ENCODE measurements at places on chromosomes 13 and 19.

- DNase-seq = no peak
Measured at GRCh38 chr13:66977161-66977560, 253.0 kb downstream of the PCDH9 start.

DNA sequence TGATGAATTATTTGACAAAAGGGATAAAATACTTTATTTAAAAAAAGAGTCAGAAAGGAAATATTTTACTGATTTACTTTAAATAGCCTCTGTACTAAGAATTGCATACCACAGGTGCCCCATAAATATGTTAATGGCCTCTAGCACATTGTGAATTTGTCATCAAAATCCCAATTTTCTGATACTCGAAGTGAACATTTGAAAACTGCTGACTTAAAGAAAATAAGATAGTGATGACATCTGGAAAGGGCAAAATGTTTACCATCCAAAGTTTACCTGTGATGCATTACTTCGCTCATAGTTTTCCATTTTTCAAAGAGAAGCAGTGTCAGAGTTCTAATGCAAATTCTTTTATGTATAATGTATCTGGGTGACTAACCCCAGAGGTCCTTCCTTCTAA, 455.4 kb downstream of the KLF5 start:
- no peak for DNase-seq

DNA sequence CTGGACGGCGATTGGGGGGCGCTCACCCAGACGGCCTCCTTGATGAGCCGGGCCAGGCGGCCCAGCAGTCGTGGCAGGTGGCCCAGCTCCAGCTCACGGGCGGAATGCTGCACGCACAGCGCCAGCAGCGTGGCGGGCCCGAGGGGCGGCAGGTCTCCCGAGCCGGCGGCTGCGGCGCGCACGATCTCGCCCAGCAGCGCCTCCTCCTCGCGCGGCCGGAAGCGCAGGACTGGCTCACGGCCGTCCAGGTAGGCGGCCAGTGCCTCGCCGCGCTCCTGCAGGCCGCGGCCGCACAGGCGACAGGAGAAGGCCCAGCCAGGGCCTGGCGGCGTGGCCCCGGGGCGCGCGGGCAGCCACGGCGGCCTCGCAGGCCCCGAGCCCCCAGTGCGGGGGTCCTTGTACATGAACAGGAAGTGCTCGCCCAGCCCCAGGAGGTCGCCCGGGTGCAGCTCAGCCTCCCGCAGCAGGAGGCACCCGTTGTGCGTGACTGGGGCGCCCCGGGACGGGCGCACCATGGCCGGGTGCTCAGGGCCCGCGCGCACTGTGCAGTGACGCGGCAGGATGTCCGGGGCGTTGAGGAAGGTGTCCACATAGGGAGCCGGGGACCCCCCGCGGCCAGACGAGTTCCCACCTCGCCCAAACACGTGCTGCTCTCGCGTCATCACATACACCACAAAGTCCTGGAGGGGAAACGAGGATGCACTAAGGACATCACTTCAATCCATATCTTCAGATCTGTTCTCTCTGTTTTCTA, 9.6 kb upstream of the MAMSTR start:
- no peak for DNase-seq

DNA sequence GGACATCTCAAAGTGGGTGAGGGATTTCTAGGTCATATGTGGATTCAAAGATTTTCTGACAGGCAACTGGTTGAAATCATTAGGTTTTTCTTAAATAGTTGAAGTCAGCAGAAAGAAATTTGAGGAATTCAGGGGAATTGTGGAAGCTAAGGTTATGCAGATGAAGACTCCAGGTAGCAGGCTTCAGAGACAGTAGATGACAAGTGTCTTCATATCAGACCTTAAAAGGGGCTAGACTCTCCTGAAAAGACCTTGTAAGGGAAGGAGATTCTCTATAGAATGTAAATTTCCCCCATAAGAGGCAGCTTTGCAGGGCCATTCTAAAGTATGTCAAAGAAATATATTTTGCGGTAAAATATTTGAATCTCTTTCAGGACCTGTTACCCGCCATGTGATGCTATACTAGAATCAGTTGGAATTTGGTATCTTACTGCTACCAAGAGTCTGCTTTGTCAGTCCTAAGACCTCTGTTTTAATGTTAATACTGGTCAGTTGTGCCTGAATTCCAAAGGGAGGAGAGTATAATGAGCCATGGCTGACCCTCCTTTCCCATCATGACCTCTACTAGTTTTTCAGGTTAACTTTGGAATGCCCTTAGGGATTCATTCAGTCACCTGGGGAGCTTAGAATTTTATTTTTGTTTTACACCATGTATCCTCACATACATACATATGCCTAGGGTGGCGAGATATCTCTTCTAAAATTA, 1115.5 kb upstream of the SLC10A2 start:
- DNase-seq = no peak

GRCh38 chr19:2381148-2381820, 21.2 kb downstream of the TMPRSS9 start:
- DNase-seq = no peak

DNA sequence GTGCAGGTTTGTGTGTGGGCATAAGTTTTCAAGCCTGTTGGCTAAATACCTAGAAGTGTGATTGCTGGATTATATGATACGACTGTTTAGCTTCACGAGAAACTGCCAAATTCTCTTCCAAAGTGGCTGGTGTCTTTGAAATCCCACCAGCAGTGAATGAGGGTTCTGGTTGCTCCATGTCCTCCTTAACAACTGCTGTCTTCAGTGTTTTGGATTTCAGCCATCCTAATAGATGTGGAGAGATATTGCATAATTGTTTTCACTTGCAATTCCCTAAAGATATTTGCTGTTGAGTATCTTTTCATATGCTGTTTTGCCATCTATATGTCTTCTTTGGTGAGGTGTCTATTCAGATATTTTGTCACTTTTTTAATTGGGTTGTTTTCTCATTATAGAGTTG, 390.5 kb downstream of the ZNF536 start:
- no peak for DNase-seq

GRCh38 chr13:102132777-102133295, 269.0 kb downstream of the FGF14 start:
- DNase-seq = no peak

DNA sequence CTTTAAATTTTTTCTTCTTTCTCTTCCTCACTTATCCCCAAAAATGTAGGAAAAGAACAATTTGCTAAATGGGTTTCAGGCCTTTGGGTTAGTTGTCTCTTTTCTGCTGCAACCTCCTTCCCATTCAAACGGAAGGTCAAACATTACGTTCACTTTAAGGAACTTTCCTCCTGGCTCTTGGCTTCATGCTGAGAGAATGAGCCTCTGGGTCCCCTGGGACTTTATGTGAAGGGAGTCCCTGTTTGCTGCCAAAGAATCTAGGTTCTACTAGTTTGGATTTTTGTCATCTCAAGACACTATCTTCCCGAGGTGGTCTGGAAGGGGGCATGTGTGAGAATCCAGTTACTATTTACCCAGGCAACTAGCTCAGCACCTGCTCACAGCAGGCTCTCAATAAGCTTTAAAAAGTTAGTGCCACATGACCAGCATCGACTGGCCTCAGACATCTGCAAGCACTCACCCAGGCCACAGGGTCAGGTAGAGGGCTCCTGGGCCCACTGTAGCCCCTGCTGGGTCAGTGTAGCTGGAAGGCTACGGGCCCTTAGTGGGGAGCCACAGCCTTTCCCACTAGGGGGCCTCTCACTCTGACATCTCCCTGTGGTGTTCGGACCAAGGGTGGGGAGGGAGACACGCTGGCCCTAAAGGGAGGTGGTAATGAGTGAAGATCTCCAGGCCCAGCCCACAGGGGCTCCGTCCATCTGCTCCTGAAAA, 40.5 kb downstream of the FAM124A start:
- DNase-seq = no peak

GRCh38 chr13:45219938-45220375, 19.1 kb upstream of the KCTD4 start:
- DNase-seq = peak; percentile 42

GRCh38 chr19:15441317-15441716, 8.4 kb downstream of the WIZ start:
- no peak for DNase-seq

GRCh38 chr13:70523622-70524021, 415.4 kb upstream of the KLHL1 start:
- no peak for DNase-seq

DNA sequence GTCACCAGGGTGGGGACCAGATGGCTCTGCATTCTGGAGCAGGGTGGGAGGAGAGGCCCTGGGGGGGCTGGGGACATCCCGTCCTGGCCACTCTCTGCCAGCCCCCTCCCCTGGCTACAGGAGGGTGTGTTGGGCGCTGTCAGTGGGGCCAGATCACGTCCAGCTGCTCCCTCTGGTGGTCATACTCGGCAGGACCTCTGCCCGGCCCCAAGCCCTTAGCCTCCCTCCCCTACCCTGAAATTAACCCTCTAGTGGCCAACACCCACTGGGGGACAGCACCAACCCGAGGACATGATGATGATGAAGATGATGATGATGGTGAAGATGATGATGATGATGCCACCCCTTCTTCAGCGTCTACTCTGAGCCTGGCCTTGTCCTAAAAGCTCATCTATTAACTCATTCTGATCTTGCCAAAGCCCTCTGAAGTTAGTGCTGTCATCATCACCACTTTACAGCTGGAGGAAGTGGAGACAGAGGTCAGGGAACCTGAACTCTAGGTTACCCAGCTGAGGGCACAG, 590 bp upstream of the LGI4 start:
- DNase-seq = peak; percentile 82

GRCh38 chr19:35293363-35293739, 1.4 kb downstream of the MAG start:
- no peak for DNase-seq

DNA sequence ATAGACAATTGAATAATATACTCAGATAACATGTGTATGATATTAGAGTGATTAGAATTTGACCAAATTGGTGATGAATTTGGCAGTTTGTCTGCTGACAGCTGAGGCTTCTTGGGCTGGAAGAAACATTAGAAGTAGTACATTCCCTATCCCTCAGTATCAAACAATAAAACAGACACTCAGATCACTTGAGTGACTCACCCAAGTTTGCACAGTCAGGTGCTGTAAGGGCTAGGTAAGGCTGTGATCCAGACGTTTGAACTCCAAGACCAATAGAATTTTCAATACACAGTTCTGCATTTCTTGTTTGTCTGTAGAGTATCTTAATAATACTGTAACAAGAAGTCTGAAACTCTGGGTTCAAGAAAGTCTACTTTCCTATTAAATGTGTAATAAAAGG, 223.5 kb downstream of the POSTN start:
- no peak for DNase-seq

DNA sequence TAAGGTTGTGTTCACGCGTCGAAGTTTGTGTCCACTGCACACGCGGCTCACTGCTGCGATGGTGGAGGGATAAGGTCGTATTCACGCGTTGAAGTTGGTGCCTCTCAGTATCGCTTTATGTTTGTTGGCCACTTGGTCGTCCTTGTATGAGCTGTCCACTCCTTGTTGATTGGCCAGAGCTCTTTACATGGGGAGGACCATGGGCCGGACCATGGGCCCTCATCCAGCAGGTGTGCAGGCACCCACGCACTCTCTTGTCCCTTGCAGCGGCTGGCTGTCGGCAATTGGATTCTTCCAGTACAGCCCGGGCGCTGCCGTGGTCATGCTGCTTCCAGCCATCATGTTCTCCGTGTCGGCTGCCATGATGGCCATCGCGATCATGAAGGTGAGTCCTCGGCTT, 17.6 kb downstream of the ADAT3 start:
- no peak for DNase-seq

DNA sequence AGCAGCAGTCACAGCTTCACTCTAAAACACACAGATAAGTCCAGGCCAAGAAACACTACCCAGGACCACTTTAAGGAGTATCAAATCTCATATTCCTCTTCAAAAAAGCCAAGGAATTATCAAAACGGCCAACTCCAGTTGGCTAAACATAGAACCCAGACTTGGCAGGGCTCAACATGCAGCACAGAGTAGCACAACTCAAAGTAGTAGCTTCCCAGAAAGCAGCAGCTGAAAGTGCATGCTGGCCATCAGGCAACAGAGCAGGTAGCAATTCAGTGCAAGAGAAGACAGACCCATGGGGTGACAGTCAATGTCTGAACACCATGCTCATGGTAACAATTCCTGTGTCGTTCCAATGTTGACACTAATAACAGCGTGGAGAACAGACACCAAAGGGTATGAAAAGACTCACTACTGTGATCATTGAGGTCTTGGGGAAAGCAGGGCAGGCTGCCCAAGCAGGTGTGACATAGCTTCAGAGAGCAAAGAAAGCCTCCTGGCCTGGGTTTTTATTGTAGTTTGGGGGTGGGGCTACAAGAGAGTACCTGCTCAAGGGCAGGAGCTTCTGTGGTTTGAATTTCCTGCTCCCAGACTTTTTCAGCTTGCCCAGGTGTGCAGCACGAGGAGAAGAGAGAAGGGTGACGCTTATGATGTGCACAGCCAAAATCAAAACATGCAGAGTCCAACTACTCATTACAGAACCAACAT, 6.2 kb downstream of the ZNF709 start:
- no peak for DNase-seq

DNA sequence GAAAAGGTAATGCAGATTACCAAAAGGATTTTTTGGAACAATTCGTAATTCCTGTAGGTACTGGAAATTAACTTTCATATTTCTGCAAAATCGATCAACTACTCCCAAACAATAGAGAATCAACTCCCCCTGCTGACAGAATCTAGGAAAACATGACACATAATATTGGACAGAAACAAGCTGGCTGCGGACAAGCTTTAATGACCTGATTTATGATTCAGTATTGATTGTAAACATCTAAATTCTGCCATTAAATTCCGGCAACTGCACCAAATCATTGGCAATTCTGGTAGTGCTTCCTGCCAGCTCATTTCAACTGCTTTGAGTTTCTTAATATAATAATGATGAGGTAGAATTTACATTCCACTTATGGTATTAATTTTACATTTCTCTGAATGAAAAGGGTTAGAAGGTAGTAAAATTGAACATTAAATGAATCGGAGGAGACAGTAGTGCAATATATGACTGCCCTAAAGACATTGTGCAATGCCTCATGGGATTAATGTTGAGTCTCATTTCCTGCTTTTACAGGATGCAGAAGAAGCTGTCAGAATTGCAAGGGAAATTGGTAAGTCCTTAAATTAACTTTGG, 146.5 kb downstream of the PCCA start:
- peak; percentile 12 for DNase-seq

DNA sequence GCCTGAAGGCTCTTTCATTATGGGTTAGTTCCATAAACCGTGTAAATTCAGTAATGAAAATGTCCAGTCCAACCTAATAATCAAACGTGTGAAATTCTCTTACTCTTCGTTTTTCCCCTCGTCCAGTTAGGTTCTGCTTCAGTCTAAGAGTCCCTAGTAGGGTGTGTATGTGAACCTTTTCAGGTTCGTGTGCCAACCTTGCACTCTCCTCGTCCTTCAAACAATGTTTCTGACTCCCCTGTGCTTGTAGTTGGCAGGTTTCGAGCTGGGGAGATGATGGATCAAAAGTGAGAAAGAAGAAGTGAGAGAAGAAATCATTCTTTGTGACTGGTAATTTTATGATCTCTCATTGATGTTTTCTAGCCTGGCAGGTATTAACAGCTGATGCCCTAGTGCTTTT, 366.1 kb downstream of the GPC5 start:
- DNase-seq = no peak

DNA sequence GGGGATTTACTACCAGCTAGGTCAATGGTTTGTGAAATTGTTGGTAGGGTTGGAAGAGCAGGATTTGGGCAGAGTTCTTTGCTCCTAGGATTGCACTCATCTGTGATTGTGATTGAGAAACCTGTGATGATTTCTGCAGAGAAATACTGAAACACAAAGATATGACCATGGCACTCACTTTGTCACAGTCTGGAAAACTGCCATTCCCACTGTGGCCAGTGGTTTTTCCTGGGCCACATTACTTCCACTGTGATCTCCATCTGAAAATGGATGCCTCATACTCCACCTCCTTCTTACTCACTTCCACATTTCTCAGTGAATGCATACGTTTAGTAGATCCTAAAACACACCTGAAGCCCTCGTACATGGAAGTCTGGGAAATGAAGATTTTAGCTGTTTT, 593.2 kb downstream of the LMO7 start:
- no peak for DNase-seq

GRCh38 chr19:13784731-13785452, 10.4 kb upstream of the ZSWIM4 start:
- DNase-seq = peak; percentile 84

Data from HTR-8/SVneo (cell line).